Activated CD4-positive, alpha-beta T cell treated with anti-CD3 and anti-CD28 coated beads, Interleukin-2, amount 10 ng/mL, durations not matched to agents 24 days and 14 days (primary cell): ENCODE measurements at places on chromosomes 1 and 21. TPM values are rescaled to one million over a fixed set of nuclear protein-coding genes. Genes with fewer than 3 reads are reported as not detected.

DNA sequence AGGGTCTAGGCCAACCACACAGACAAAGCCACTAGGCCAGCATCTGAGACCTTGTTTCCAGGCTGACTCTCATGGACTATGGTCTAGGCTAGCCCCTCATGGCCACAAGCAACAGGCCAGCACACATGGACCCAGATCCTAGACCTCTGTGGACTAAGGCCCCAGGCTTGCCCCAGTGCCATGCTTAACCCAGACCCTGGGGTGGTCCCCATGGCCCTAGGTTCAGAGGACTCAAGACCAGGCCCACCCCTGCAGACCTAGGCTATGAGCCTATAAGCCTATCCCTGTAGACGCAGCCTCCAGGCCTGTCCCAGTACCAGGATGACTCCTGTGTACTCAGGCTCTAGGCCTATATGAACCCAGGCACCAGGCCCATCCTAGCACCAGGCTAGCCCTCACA, 1.9 kb upstream of the OR14A2 start:
- no peak for DNase-seq

DNA sequence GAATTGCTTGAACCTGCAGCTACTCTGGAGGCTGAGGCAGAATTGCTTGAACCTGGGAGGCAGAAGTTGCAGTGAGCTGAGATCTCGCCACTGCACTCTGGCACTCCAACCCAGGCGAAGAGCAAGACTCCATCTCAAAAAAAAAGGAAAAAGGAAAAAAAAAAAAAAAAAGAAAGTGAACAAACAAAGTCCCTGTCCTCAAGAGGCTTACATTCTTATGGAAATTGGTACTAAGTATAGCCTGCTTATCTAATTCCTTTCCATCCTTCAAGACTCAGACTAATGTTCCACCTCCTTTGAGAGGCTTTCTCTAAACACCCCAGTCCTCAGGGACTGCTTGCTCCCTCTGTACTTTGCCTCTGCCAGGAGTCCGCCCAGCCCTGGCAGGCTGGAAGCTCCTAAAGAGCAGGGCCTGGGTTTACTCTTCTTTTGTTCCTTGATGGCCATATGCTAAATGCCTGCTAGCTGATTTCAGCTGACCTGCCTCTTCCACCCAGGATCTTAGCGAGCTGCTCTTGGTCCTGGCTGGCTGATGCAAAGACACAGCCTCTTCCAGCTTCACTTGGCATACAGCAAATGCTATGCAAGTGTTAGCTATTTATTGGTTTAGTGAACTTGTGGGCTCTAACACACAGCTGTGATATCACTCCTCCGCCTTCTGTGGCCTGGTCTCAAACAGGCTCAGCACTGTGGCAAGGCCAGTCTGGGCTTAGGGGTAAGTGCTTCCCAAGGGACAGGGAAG, 9.8 kb downstream of the SLC9A1 start:
- no peak for DNase-seq

GRCh38 chr1:208597571-208597970, 353.4 kb upstream of the PLXNA2 start:
- no peak for DNase-seq

- DNase-seq = no peak
Measured at GRCh38 chr1:227944090-227944930, 3.4 kb downstream of the WNT9A start.

- no peak for DNase-seq
Measured at GRCh38 chr1:161956097-161956496, 67.6 kb downstream of the OLFML2B start.

- no peak for DNase-seq
Measured at GRCh38 chr1:54850737-54851136, 36.3 kb downstream of the DHCR24 start.

MARK1 gene
- not detected in 2 replicates for total RNA-seq

FCRLA gene
- total RNA-seq = not detected in 2 replicates
